ENCODE measurements at places on chromosomes 3 and 15.

DNA sequence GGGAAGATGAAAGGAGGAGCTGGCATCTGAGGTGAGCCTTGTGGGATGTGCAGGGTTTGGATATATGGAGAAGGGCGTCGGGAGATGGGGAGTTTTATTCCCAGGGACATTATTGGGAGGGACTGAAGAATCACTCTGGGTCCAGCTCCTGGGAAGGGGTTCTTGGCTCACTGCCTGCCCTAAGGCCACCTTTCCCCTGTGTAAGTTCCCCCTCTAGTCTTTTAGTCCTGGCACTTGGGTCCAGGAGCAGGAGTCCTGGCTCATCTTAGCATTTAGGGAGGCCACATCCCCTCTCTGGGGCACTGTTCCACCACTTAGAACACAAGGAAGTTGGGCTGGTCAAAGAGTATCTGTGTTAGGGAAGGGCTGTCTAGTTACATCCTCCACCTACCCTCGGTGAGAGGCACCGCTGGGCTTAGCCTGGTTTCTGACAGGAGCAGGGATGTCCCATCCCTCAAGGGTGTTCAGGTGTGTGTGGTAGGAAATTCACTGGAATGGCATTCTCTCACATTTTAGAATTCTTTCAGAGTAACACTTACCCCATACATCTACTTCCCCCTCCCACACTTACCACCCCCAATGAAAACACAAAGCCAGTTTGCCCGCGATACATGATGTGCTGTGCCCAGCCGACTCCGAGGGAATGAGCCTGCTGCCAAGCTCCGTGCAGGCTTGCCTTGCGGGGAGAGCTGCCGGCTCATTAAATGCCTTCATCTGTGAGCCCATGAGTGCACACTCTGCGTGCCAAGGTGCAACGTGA lies 86.7 kb downstream of the FAM43A start:
- no peak for DNase-seq

- no peak for DNase-seq
Measured at GRCh38 chr15:68550498-68551295, 28.1 kb upstream of the CORO2B start.

DNA sequence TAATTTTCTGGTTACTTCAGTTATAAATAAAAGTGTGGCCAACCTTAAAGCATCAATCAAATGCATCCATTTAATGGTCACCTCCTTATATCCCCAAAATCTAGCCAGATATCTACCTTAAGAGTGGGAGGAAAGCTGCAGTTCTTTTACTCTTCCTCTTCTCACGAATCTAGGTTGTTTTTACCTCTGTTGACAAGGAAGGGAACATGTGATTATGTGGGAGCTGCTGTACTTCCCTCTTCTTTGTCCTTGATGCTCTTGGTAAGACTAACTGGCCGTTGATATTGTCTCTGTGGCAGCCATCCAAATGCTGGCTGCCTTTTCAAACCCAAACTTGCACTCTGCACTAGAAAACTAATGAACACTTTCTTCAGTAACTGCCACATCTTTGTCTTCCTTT lies 275.3 kb upstream of the CADM2 start:
- DNase-seq, result no peak

DNA sequence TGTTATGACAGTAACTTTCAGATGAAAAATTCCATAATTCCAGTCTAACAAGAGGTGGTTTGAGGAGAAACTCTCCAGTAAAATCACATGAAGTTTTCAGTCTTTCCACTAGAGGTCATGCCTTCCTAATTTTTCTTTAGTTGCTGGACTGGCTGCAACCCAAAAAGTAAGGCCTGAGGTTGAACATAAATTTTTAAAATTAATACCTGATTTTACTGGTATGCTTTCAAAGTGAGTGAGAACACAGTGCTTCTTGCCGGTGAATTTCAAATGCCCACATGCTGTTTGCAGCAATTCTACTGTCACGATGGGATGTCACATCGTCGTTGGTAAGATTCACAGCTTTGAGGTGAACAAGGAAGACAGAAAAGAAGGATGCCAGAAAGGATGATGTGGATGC lies 89.0 kb upstream of the FGF12 start:
- DNase-seq, result no peak

GRCh38 chr3:177111541-177111949 lies 85.7 kb downstream of the TBL1XR1 start:
- no peak for DNase-seq

DNA sequence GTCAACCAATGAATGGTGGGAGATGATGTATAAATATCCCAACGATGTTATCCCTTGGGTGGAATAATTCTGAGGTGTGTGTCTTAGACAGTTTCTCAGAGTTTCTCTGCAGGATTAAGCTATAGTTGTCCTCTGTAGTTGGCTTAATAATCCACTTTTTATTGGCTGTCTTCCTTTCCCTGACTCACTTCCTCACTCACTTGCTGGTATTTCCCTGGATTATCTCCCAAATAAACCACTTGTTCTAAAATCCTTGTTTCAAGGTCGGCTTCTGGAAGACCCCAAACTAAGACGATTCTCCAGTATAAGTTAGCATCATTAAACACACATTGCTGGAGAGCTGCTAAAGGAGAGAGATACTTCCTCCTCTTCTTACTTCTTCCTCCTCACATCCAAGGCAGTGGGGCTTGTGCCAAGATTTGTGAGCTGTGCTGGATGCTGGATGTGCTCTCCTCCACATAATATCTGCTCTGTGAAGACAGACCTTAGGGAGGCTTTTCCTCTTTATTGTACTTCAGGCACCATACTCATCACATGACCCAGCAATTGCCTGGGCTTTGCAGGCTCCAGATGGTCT lies 22.5 kb upstream of the ROPN1 start:
- DNase-seq, result no peak

DNA sequence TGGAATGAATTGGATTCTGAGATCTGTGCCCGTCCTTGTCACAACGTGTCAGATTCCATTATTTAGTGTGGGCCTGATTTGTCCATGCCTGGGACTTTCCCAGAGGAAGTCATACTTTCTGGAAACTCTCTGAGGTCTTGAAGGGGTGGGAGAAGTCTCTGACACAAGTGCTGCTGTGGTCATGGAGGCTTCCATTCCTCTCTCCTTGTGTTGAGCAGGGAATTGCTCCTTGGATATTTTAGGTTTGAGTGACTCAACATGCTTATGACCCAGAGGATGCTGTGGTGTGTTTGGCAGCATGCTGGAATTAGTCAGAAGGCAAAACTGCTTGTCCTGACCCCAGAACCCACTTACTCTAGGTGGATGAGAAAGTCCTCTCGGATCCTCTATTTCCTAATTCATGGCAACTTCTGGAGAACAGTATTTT lies 132.1 kb downstream of the LPP start:
- peak; percentile 95 for DNase-seq

All from fibroblast of skin of left biceps (primary cell).